Endothelial cell of umbilical vein (primary cell): ENCODE measurements at places on chromosomes 12 and 14. TPM values are rescaled to one million over a fixed set of nuclear protein-coding genes. Genes with fewer than 3 reads are reported as not detected.

Gene SERPINA1
- total RNA-seq = not detected in 2 replicates

Gene POLE2
- total RNA-seq = 16.4 and 18.3 TPM in 2 replicates

Gene RPS6KA5
- 5.4 and 8.8 TPM in 2 replicates for total RNA-seq

Gene SCYL2
- 41.4 and 41.6 TPM in 2 replicates for total RNA-seq

- no peak for DNase-seq
Measured at GRCh38 chr12:1272142-1272541, 281.1 kb downstream of the ERC1 start.

GRCh38 chr14:30251557-30252100, 307.3 kb upstream of the G2E3 start:
- peak; percentile 13 for DNase-seq

DNA sequence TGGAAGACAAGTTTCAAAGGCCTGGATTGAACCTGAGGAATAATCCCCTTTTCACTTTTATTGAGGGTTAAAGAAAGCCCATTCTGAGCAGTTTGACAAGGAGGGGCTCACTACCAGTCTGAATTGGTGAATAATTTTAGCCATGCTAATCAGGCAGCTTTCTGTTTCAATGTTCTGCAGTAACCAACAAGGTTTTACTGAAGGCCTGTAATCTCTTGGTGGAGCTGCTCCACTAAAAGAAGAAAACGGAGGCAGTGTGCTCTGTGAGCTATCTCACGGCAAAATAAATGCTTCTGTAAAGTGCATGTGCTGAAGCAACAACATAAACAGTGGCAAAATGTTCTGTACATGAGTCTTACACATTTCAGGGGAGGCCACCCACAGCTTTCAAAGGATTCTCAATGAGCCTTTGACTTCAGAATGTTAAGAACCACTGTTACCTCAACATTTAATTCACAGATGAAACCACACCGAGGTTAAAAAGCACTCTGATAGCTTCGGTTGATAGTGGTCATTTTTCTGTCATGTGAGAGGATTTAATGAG, 111.2 kb downstream of the LRIG3 start:
- DNase-seq = no peak

GRCh38 chr14:88352698-88353097, 29.6 kb upstream of the KCNK10 start:
- DNase-seq = no peak

GRCh38 chr14:94653321-94653720, 41.1 kb downstream of the SERPINA3 start:
- no peak for DNase-seq

DNA sequence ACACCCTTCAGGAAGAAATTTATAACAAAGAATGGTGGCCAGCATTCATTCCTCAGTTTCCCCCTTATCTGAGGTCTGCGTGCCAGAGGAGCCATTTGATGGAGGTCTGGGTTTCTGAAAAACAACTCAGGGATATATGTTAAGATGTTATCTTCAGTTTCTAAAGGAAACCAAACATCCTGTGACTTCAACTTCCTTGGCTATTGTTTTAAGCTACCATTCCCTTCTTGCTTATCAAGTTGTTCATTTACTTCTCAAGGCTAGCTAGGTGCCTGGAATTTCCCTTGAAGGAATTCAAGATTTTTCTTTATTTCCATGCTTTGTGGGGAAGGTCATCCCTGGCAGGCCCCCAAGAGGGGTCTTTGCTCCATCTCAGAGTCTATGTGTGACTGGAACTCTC, 27.1 kb upstream of the OXA1L start:
- DNase-seq = peak; percentile 88

DNA sequence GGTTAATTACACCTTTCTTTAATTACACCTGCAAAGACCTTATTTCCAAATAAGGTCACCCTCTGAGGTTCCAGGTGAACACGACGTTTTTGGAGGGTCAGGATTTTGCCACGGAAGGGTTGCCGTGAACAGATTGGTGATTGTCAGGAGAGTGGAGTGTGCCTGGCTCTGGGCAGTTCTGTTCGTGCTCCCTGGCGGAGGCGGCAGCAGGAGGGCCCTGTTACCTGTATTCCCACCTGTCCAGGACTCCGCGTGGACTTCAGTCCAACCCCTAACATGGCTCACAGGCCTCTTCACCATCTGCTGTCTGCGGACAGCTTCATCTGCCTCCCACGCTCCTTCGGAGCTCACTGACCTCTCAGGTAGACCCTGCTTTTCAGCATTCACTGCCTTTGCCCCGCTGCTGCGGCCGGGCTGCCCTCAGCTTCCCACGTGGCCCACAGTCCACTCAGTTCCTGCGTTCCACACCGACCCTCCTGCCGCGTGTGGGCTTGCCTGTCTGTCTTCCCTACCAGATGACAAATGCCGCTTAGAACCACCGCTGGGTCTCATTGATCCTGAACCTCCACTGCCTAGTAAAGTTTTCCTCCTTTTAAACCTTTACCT, 187.5 kb upstream of the DIO3 start:
- no peak for DNase-seq

- no peak for DNase-seq
Measured at GRCh38 chr12:91225316-91225715, 42.7 kb upstream of the DCN start.

DNA sequence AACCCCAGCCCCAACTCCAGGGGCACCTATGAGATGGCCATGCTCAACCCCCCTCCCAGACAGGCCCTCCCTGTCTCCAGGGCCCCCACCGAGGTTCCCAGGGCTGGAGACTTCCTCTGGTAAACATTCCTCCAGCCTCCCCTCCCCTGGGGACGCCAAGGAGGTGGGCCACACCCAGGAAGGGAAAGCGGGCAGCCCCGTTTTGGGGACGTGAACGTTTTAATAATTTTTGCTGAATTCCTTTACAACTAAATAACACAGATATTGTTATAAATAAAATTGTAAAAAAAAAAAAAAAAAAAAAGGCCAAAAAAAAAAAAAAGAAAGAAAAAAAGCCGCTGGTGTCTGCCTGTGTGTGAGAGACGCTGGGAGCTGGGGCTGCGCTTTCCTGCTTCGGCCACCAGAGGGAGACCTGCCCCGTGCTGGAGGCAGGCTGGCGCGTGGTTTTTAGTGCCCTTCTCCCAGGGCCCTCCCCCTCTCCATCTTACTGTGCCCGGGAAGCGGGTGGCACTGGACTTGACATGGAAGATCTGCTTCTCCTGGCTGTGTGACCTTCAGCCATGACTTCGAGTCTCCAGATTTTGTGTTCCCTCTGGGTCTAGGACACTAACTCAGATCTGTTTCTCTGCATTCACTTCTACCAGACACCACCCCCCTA, 3.4 kb upstream of the NXPH4 start:
- DNase-seq = peak; percentile 82

- DNase-seq = peak; percentile 42
Measured at GRCh38 chr14:52044791-52045522, 23.9 kb downstream of the NID2 start.
